ENCODE measurements at places on chromosomes 2 and 18.

GRCh38 chr18:63637703-63638102, 6.4 kb downstream of the SERPINB4 start:
- DNase-seq, result no peak

DNA sequence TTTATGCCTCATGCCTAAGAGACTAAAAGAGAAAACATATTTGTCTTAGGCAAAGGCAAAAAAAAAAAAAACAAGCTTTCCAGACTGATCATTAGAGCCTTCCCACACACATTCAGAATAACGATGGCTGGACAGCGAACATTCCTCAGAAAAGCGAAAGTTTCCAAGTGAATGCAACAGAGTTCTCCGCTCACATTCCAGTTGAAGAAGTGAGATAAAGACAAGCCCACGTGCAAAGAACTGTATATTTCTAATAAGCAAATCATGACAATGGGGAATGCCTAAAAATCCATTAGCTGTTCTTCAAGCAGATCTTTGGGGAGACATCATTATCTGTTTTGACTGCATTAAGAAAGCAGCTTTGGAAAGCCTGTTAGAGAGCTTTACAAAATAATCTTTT, 347.9 kb downstream of the METTL4 start:
- DNase-seq, result no peak

- no peak for DNase-seq
Observed at GRCh38 chr18:21914739-21915319, 174.2 kb downstream of the MIB1 start.

DNA sequence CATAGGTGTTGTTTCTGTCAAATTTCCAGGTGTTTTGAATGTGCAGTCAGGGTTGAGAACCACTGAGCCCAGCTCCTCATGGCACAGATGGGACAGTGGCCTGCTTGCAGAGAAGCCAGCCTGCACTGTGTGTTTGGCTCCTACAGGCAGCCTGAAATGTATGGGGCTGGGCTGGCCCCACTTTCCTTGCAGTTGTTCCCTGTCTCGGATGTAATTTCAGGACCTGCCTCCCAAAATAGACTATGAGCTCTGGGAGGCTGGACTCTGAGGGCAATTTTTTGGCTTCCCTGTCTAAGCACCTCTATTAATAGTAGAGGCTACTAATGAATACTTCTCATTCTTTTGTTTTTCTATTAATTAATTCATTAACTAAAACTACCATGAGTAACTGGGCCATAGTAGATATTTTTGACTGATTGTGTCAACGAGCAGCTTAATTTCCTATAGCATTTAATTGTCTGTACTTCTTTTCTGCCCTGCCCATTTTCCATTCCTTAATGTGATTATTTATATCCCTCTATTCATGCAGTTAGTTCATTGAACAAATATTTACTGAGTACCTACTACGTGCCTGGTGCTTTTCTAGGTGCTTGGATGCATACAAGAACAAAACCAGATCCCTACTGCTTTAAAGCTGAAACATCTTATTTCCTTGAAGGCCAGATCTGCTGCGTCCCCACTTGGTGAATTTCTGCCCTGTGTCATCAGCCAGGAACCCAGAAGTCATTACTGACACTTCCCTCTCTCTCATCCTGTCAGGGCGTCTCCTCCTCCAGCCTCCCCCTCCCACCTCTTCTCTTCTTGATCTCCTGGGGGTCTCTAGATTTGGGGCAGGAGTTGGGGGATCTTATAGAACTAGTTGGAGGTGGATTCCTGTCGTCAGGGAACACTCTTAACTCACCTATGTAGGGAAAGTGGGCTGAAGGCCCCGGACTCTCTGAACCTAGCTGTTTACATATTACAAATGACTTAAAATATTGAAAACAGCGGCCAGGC, 16.3 kb downstream of the DYSF start:
- DNase-seq, result no peak

DNA sequence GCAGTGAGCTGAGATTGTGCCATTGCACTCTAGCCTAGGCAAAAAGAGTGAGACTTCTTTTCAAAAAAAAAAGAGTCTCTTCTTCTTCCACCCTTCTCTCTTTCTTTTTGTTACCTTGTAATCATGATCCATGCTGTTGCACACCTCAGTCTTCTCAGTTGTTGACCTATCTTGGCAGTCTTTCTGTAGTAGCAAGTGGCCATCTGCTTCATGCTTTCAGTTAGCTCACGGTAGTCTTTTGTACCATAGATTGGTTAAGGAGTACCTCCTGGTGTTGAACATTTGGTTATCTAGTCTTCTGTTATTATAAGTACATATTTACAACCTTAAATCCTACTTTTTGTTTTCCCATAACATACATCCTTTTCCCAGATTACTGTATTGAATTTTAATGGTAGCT, 3.1 kb downstream of the GORASP2 start:
- no peak for DNase-seq

DNA sequence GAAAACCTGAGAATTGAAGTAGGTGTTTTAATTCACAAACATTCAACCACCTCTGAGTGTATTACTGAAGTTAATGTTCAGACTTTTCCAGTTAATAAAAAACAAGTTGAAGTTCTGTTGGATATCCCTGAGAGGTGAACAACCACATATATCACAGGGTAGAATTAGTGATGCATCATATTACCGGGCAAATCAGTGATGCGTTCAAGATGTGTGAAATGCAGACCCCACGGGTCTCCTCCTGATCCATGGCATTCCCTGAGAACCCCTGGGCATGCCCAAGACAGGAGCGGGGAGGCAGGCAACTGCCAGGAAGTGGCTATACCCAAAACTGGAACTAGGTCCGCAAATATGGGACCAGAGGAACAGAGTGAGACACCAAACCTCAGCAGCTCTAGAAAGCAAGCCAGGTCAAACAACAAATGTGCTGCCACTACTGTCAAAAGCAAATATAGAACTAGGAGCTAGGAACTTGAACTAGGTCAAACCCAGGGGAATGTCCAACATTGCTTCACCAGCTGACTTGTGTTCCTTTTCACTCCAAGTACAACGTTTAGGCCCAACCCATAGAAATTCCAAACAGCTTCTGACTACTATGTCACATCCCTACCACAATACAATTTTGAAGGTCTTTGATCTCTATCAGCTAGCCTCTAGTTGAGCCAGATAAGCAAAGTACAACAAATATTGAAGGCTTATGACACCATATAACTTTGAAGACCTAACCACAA, 20.2 kb downstream of the PSTPIP2 start:
- no peak for DNase-seq

- no peak for DNase-seq
Observed at GRCh38 chr2:12052796-12053195, 306.4 kb downstream of the LPIN1 start.

DNA sequence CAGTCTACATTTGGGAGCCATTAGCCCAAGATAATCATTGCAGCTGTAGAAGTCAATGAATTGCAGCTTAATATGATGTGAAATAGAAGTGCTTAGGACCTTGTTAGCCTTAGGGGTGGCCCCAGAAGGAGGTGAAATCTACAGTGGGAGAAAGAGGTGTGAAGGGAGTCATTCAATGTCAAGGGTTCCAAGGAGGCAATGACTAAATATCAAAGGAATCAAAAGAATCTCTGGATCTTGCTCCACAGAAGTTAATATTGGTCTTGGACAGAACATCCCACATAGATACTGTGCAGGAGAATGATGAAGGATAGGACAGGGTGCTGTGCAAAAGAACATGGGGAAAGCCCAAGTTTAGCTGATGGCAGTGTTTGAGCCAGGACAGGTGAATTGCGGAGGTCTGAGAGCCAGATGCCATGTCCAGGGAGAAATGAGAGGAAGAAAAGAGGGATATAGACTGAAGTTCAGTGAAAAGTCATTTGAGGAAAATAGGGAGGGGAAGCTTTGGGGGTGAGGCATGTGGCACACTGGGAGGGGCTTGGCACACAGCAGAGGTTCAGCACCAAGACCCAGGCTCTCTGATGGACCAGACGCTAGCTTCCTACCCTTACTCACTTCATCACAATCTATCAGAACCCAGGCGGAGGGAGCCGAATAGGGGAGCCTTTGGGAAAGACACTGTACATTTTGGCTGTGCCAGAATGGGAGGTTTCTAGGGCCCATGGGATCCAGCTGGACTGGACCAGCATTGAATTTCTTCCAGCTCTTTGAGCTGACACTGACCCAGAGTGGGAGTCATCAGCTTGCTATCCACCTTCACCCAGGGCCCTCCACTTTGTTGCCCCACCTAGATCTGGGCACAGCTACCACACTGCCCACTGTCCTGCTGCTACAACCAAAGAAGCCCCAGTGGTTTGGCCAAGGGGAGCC, 2.2 kb downstream of the IL1F10 start:
- no peak for DNase-seq

GRCh38 chr2:48434101-48434500, 95.9 kb upstream of the STON1 start:
- no peak for DNase-seq

DNA sequence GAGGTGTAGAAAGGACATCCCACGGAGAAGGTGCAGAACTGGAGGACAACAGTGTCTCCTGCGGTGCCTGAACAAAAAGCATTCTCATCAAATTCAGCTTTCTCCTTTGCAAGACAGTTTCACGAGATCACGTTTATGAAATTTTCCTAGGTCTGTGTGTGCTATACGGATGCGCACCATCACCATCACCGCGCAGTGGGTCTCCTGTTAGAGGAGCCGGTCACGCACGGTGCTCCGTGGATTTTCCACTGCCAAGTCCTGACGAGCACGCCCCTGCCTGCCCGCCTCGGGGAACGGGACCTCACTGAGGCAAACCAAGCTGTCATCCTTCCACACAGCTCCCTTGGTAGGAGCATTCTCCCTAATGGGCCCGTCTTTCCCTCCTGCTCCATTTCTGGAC, 140.4 kb upstream of the TPO start:
- no peak for DNase-seq

GRCh38 chr2:201149064-201149820, 33.3 kb downstream of the CFLAR start:
- no peak for DNase-seq

DNA sequence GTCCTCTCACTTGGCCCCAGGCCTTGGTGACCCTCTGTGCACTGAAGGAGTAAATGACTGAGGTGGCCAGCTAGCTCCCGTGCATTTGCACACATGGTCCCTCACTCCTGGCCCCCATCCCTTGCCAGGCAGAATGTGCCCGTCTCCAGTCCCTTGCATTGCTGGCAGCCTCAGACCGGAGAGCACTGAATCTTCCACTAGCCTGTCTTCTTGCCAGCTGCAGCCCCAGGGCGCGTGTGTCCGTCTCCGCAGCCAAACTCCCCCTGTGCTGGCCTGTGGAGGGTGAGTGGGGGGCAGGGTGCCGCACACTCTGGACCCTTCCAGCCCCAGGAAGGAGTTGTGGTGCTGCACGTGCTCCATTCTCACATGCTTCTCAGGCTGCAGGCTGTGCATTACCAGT, 35.9 kb downstream of the INPP4A start:
- no peak for DNase-seq

GRCh38 chr2:11343368-11343649, 1.1 kb downstream of the ROCK2 start:
- no peak for DNase-seq

DNA sequence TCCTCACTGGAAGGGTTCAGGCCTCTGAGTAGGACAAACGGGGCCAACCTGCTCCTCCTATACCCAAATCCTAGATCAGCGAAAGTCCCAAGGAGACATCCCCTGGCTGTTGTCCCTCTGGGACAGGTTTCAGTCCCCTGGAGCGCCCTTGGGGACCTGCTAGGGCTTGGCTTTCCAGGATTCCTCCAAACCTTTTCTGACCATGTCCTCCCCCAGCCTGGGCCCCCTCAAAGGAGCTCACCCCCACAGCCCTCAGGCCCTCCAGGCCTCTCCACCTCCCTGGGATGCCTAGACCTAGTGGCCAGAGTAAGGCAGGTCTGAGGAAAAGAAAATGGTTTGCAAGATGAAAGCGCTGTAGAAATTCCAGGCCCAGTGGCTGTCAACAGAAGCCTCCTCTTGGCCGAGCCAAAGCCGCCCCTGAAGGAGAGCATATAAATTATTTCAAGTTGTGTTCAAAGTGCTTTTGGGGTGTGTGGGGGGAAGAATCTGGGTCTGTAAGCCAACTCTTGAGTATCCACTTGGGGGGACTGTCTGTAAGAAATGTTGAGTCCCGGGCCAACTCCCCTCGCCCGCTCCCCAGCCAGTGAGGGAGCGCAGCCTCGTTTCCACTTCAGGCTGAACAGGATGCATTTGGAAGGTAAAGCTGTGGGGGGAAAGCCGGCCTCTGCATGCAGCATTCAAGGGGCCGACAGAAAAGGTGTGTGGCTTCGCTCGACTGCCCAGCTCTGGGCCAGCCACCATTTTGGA, 158.6 kb downstream of the DYSF start:
- no peak for DNase-seq

DNA sequence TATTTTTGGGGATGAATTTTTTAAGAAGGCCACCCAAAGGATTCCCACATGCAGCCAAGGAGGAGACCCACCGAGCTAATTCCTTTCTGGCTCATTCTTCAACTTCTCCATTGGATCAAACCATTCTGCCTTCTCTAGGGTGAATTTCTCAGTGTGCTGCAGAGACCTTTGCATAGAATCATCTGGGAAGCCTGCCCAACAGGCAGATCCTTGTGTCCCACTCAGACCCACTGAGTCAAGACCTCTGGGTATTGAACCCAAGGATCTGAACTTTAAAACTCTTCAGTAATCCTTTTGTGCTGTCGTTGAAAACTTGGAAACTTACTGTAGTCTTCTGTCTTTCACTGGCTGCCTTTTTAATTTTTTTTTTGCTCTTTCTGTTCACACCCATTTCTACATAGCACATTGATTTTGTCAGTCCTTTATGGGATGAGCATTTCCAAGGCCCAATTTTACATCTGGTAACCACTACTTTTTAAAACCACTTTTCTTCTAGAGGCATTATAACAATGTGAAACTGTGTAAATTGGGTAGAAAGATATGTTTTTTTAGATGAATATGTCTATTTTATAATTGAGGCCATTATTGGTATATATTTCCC, 120.2 kb downstream of the TSN start:
- no peak for DNase-seq

DNA sequence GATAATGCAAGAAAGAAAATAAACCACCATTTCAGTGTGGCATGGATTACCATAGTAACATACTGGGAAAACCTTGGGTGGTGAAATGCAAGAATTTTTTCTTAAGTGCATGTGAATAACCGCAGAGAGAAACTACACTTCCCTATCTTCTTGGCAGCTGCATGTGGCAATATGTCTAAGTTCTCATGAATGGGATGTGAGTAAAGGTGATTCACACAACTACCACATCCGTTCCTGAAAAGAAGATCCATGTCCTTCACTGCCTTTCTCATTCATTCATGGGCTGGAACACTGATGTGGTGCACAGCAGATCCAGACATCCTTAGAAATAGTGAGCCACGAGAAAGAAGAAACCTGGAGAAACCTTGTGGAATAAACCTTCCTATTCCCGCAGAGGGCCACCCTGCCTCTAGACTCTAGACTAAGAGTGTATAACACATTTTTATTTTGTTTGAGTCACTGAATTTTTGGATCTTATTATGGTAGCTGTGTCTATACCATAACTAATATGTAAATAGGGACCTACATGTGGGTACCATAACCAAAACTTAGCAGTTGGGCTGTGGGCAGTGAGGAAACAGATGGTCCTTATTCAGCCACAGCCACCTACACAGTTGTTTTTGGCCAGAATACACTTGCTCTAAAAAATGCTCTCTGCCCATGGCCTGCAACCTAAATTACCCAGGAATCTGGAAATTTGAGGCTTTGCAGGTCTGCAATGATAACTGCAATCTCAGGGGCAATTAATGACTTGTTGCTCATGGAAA, 573.3 kb downstream of the LRP1B start:
- DNase-seq, result no peak

GRCh38 chr18:9756933-9757470, 48.9 kb downstream of the RAB31 start:
- DNase-seq, result no peak

- DNase-seq, result no peak
Observed at GRCh38 chr2:161136696-161137324, 23.4 kb upstream of the TANK start.

All from left colon (tissue), 2 donors.